ENCODE measurements at places on chromosomes 2 and 18.

DNA sequence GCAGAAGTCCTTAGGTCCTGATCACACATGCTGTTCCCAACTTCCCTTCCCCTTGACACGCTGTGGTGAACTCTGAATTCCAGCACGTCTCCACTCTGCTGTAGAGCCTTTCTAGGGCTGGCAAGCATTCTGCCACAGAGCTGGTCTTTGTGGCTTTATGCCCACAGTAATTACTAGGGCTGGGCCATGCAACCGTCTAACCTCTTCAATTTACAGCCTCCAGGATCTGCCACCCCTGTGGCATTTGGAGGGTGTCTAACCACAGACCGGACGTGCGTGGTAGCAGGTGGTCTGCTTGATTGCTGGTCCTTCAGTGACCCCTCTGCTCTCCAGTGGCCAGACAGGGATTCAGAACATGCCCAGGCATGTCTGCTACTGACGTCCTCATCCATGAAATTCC is 43.1 kb upstream of the TGFA start:
- no peak for DNase-seq

DNA sequence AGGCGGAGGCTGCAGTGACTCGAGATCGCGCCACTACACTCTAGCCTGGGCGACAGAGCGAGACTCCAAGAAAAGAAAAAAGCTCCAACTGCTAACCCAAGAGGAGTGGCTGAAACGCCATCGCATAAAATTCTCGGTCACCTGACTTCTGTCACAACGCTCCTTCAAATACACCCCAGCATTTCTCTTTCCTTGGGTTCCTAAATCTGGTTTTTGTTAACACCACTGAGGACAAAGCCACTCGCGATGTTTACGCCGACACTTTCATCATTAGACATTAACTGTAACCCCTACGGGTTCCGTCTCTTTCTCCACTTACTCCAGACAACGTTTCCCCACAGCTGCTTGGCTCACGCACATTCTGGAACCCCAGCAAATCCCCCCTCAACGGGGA is 679 bp downstream of the CLK1 start:
- peak; percentile 25 for DNase-seq

DNA sequence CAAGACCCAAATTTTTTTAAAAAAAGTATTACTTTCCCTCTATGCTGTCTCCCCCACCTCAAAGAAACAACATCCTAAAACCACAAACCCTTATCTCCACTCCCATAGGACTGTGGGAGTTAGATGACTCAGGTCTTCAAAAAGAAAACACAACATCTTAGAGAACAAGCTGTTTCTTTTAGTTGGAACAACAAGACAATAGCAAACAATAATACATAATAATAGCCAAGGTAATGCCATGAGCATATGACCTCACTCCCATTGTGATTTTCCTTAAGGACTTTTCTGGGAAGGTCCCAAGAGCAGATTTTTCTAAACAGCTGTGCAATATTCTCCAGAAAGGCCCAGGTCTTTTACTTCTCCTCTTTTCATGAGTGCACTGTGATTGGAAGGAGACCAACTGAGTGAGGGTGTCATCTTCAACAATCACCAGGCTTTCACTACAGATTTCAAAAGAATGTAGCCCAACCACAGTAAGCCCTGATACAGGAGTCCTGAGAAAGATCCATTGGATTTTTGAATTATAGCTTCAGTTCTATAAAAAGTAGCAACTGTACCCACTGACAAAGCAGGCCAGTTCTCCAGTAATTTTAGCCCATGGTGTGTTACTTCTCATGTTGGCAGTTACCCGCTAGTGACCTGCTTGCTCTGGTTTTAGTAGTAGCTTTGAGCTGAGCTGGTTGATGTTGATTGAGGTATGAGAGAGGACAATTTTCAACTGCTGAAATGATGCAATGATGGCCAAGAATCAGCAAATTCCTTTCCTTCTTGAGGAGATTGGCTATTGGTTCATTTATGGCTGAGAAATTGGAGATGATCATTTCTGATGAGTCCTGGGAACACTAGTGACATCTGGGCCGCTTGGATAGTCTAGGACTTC is 144.5 kb upstream of the TCF4 start:
- DNase-seq: no peak

- DNase-seq: no peak
These were observed 114.5 kb upstream of the HNRNPA3 start for GRCh38 chr2:177098001-177098613.

- no peak for DNase-seq
These were observed 7.5 kb upstream of the CPS1 start for GRCh38 chr2:210548878-210549384.

DNA sequence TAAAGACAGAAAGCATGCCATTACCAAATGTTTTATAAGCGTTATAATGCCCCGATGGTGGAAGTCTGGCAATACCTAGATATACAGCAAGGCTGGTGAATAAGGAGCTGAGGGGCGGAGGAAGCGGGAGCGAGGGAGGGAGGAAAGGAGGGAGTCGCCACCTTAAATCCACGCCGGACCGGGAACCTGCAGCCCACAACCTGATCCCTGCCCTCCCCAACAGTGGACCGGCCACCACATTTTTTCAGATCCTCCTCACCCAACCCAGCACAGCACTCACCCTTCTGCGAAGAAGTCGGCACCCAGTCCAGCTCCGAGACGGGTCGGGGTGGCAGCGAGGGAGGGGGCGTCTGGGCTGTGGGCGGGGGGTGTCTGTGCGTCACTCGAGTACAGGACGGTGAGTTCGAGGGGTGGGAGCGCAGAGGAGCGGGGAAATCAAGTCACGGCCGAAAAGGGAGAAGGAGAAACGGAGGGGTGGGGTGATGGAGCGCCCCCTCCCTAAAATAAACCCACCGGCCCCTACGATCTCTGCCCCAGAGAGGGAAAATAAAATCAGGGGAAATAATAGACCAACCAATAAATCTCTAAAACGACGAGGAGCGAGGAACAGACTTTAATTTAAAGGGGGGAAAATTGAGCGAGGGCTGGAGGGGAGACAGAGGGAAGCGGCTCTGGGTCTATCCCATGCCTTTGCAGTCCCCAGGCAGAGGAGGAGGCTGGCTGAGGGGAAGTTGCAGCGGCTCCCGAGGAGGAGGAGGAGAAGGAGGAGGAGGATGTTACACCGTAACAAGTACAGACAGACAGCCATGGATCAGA is 96.5 kb upstream of the SERTAD2 start:
- peak; percentile 52 for DNase-seq

- peak; percentile 69 for DNase-seq
These were observed 500.6 kb upstream of the MYT1L start for GRCh38 chr2:2831633-2832032.

DNA sequence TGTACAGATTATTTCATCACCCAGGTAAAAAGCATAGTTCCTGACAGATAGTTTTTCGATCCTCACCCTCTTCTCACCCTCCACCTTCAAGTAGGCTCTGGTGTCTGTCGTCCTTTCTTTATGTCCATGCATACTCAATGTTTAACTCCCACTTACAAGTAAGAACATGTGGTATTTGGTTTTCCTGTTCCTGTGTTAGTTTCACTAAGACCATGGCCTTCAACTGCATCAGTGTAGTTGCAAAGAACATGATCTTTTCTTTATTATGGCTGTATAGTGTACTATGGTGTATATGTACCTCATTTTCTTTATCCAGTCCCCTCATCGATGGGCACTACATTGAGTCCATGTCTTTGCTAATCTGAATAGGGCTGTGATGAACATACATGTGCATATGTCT is 184.2 kb downstream of the KCNJ3 start:
- no peak for DNase-seq

DNA sequence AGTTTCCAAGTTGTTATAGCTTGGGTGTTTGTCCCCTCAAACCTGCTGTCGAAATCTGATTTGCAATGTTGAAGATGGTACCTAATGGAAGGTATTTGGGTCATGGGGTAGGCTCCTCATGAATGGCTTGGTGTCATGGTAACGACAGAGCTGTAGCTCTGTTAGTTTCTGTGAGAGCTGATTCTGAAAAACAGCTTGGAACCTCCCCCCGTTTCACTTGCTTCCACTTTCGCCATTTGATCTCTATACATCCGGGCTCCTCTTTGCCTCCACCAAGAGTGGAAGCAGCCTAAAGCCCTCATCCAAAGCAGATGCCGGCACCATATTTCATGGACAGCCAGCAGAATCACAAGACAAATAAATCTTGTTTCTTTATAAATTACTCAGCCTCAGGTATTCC is 1035.1 kb upstream of the SLC39A10 start:
- peak; percentile 2 for DNase-seq

DNA sequence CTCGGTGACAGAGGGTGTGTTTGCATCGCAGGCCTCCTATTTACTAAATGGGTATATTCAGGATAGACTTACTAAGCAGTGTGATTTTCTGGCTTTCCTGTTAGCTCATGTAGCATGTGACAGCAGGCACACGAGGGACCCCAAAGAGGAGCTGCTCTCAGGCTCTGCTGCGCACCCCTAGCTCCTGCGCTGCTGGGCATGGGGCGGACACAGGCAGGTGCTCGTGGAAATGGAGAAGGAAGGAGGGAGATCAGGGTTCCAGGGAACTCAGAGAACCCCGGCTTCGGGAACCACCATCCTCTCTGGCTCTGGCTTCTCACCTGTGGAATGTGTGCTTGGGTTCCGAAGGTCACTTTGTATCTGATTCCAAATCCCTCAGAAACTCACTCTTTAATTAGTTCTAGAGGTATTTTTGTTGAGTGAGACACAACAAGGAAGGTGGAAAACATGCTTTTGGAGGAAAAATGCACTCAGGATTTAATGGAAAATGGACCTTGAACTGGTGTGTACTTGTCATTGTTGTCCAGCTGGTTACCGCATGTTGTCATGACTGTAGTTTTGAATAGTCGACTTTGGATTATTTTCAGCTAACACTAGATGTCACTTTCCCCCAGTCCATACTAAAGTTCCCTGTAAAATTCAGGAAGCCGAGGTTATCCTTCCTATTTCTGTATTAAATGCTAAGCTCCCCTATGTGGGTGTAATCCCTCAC is 3.5 kb downstream of the SNTG2 start:
- no peak for DNase-seq

DNA sequence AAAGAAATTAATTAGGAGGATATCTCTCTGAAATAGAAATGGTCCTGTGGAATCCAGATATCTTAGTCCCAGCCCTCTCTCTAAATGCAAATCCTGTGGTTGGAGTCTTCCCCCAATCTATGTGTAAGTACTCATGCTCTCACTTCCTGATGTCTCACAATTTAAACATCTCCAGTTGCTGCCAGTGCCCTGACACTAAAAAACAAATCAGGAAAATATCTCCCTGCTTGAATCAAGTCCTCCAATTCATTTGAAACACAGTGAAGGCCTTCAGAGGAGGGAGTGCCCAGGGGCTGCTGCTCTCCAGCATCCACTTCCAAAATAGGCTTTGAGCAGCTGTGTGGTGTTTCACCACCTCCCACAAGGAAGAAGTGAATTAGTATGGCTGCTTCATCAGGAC is 413.8 kb downstream of the RAD51AP2 start:
- DNase-seq: no peak

DNA sequence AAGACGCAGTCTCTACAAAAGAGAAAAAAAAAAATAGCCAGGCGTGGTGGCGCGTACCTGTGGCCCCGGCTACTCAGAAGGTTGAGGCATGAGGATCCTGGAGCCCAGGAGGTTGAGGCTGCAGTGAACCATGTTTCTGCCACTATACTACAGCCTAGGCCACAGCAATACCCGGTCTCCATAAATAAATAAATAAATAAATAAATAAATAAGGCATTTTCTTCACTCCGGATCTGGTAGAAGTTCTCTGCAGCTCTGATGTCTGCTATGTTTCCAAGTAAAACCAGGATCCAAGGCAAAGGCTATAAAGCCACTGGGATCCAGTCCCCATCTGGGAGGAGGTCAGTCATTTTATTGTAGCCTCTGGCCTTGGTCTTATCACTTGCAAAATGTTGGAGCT is 15.5 kb downstream of the NFE2L2 start:
- no peak for DNase-seq

DNA sequence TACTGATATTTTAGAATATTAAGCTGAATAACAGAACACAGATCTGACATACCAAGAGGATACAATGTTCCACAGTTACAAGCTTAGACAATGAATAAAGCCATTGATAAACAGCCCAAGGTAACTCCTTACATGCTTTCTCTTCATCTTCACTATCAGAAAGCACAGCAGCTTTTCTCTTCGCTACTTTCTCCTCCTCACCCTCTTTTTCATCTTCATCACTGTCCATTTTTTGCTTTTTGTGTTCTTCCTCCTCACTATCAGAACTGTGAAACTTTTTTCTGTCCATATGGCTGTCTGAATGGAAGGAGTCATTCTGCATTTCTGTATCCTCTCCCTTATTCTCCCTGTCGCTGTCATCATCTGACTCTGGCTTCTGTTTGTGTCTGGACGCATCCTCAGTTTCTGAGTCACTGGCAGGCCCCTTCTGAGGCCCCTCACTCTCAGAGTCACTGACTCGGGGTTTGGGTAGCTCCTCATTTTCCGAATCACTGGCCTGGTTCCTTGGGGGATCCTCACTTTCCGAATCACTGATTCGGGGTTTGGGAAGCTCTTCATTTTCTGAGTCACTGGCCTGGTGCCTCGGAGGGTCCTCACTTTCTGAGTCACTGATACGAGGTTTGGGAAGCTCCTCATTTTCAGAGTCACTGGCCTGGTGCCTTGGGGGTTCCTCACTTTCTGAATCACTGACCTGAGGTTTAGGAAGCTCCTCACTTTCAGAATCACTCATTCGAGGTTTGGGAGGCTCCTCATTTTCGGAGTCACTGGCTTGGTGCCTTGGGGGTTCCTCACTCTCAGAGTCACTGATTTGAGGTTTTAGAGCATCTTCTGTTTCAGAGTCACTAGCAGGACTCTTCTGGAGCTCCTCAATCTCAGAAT is 21.5 kb downstream of the IWS1 start:
- DNase-seq: no peak

DNA sequence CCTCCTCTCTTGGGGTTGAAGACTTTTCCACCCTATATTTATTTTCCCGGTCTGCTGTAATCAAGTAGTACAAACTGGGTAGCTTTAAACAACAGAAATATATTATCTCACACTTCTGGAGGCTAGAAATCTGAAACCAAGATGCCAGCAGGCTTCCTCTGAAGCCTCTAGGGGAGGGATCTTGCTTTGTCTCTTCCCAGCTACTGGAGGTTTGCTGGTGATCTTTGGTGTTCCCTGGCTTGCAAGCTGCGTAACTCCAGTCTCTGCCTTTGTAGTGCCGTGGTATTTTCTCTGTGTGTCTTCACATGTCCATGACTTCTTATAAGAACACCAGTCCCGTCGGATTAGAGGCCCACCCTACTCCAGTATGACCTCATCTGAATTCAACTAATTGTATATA is 44.4 kb downstream of the MYO3B start:
- peak; percentile 54 for DNase-seq

DNA sequence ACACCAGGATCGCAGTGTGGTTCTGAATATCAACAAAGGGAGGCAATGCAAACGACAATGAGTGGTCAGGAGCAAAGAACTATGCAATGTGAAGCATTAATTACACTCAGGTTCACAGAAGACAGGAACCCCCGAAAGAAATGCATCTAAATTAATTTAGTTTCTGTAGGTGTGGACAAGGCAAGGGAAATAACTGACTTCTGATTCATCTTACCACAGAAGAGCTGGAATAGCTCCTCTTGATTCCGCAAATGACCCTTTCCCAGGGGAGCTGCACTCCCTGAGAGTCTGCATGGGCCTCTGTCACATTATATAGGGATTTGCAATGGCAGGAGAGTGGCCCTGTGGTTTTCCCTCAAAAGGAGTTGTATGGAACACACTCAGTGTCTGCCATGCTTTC is 263.9 kb upstream of the APCDD1 start:
- no peak for DNase-seq

Data from neural progenitor cell (in vitro differentiated cells).